ENCODE measurements at places on chromosomes 11 and 22.

- no peak for DNase-seq
Measured at GRCh38 chr11:86798988-86799387, 1.4 kb upstream of the PRSS23 start.

- DNase-seq, result no peak
Measured at GRCh38 chr11:15307619-15308024, 192.9 kb downstream of the INSC start.

DNA sequence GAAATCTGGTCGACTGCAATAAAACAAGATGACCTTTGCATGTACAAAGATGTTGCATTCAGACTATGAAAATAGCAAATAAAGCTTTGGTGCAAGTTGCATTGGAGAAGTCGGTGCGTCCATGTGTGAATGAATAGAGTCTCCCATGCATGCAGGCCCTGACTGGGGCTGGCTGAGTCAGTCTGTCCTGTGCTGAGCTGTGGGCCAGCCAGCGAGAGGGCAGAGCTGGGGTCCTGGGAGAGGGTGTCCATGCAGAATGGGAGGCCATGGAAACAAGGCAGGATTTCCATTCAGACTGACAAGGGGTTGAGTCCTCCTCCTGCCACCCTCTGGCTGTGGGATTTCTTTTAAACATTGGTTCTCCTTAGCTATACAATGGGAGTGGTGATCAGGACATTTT, 2.3 kb upstream of the CRYBB3 start:
- no peak for DNase-seq

DNA sequence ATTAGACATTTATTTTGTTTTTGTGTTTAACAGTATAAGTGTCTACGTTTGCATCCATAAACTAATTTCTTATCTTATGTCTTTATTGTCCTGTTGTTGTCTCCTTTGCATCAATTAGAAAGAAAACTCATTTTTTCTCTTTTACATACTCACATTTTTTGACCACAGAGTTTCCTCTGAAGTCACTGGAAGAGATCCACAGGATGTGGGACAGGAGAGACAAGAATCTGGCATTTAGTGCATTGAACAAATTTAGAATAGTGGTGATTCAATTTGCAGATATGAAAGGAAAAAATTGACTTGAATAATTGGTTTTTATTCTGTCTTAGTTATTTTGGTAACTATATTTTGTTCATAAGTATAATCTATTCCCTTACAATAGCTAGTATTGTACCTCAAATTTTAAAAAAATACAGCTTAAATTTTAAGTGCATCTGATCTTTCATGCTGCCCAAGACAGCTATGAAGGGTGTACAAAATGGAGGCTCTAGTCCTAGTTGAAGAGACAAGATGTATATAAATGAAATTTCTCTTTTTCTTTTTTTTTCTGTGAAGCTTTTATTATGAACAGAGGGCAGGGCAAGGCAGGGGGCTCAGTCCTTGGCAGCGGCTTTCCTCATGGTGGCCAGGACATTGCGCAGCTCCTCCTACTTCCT, 24.4 kb downstream of the HORMAD2 start:
- DNase-seq, result no peak

DNA sequence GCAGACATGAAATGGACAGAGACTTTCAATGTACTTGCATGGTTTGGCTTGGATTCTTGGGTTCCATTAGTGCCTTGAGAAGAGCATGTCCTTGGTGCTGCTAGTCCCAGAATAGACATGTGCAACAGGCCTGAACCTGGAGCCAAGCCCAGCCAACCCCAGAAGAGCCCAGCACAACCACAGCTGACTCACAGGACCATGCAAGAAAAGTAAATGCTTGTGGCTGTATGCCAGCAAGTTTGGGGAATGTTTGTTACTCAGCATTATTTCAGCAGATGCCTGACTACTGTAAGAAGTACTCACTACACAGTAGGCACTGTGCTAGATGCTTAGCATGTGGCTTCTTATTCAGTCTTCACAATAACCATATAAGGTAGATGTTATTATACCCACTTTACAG, 39.2 kb upstream of the HMGXB4 start:
- DNase-seq, result no peak

- DNase-seq, result no peak
Measured at GRCh38 chr22:37715760-37716159, 18.9 kb downstream of the TRIOBP start.
